ENCODE measurements at places on chromosomes 3 and 15. TPM values are rescaled to one million over a fixed set of nuclear protein-coding genes. Genes with fewer than 3 reads are reported as not detected.

GRCh38 chr15:46735115-46735514 lies 982.2 kb upstream of the SEMA6D start:
- no peak for DNase-seq

- DNase-seq = no peak
These were observed 30.1 kb upstream of the SLC24A5 start for GRCh38 chr15:48090666-48091065.

- DNase-seq = peak; percentile 1
These were observed 70.8 kb upstream of the PSMD6 start for GRCh38 chr3:64093825-64094712.

DNA sequence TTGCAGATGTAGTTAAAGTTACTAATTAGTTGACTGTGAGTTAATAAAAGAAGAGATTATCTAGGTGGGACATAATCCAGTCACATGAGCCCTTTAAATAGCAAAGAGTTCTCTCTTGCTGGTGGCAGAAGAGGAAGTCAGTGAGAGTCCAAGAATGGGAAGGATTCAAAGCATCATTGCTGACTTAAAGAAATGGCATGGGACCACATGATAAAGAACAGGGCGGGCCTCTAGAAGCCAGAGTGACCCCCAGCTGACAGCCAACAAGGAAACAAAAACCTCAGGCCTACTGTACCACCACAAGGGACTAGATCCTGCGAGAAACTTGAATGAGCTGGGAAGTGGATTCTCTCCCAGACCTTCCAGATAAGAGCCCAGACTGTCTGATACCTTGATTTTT lies 447.2 kb upstream of the CCDC54 start:
- DNase-seq = no peak

DNA sequence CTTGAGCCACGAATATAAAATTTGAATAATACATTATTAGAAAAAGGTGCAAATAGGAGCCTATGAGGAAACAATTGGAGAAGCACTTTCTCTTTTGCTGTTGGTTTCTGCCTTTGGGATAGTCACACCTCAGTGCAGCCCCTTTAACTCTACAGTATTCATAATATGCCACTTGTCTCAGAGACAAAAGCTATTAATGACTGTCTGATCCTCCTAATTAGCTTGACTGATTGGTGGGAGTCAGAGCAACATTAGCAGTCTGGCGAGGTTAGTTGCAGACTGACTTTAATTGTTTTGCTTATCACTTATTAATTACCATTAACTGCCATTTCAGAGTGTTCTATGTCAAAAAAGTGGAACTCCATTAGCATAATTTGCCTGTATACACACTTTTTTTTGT lies 225.0 kb upstream of the ARHGEF26 start:
- no peak for DNase-seq

GRCh38 chr3:172103724-172104123 lies 64.3 kb downstream of the FNDC3B start:
- DNase-seq = no peak

DNA sequence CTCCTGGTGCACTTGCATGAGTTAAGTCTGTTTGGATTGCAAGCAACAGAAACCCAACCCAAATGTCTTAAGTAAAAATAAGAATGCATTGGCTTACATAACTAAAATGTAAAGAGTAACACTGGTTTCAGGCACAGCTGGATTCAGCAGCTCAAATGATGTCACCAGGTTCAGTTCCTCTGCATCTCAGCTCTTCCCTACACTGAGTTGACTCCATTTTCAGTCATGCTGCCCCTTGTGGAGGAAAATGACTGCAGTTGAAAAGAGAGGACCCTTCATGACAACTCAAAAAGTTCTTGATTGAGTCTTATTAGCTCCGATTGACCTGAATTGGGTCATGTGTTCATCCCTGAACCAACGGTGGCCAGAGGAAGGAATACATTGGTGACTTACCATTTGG lies 138.5 kb upstream of the ABI3BP start:
- DNase-seq = peak; percentile 22

DNA sequence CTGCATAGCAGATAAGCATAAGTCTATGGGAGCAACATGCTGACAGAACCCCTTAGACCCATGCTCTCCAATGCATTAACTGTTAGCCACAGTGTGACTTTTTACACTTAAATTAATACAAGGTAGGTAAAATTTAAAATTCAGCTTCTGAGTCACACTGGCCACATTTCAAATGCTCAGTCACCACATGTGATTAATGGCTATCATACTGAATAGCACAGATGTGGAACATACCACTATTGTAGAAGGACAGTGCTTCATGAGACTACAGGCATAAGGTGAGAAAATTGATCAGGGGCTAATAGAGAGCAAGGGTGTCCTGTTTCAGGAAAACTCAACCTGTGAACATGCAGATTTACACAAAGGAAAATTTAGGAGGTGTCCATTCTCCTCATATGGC lies 357.0 kb upstream of the SEMA6D start:
- DNase-seq = no peak

GRCh38 chr15:80942746-80943565 lies 46.7 kb downstream of the MESD start:
- peak; percentile 21 for DNase-seq

- peak; percentile 99 for DNase-seq
These were observed 151.0 kb downstream of the TJP1 start for GRCh38 chr15:29670998-29671981.

GRCh38 chr3:152232679-152233078 lies 36.0 kb upstream of the MBNL1 start:
- DNase-seq = no peak

- no peak for DNase-seq
These were observed 42.3 kb upstream of the HDC start for GRCh38 chr15:50307799-50308198.

GRCh38 chr3:63493101-63493500 lies 159.4 kb upstream of the SNTN start:
- DNase-seq = no peak

- no peak for DNase-seq
These were observed 186.9 kb downstream of the FAM43A start for GRCh38 chr3:194872669-194872977.

DNA sequence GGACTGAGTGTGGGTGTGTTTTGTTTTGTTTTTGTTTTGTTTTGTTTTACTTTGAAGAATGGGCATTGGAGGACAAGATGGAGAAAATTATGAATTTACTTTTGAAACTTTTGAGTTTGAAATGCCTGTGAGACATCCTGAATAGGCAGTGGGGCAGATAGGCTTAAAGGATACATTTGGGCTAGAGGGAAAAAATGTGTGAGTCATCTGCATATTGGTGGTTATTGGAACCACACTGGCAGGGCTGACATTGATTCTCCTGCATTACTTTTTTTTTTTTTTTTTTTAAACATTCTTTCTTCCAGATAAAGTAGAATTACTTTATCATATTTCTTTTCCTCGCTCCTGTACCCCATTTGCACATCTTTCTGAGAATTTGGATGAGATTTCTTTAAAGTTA lies 56.1 kb downstream of the CALML4 start:
- no peak for DNase-seq

DNA sequence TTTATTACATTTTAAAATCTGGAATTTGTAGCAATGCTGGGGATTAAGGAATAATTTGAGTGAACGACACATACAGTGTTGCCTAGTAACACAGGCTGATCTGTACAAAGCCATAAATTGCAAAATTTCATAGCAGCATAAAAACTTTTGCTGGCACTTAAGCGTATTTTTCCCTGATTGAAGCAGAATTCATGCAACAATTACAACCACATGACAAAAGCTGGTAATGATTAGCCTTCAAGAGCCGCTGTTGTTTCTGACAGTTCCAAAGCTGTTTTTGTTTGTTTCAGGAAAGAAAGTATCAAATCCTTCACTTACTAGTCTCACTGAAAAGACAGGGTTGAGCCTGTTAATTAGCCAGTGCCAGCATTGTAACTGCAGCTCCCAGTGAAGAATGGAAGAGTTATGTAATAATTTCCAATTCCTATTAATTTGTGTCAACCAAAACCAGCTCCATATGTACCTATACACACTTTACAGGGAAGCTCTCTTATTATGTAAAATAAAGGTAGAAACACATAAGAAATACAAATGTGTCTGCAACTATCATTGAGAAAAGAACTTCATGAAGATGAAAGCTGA lies 60.7 kb downstream of the AGTR1 start:
- no peak for DNase-seq

- no peak for DNase-seq
These were observed 267.0 kb downstream of the PTPRG start for GRCh38 chr3:61828184-61828874.

Gene SPINK8
- not detected for total RNA-seq

Gene SRGAP3
- total RNA-seq = 0.20 TPM

Gene PLA2G4D
- 0.03 TPM for total RNA-seq

Gene C3orf49
- total RNA-seq = not detected

Gene DENND6A
- 6.8 TPM for total RNA-seq

Gene STIMATE
- 5.1 TPM for total RNA-seq

Measured in HT-29 (cell line).